ENCODE measurements at places on chromosomes 1 and 21. TPM values are rescaled to one million over a fixed set of nuclear protein-coding genes. Genes with fewer than 3 reads are reported as not detected.

DNA sequence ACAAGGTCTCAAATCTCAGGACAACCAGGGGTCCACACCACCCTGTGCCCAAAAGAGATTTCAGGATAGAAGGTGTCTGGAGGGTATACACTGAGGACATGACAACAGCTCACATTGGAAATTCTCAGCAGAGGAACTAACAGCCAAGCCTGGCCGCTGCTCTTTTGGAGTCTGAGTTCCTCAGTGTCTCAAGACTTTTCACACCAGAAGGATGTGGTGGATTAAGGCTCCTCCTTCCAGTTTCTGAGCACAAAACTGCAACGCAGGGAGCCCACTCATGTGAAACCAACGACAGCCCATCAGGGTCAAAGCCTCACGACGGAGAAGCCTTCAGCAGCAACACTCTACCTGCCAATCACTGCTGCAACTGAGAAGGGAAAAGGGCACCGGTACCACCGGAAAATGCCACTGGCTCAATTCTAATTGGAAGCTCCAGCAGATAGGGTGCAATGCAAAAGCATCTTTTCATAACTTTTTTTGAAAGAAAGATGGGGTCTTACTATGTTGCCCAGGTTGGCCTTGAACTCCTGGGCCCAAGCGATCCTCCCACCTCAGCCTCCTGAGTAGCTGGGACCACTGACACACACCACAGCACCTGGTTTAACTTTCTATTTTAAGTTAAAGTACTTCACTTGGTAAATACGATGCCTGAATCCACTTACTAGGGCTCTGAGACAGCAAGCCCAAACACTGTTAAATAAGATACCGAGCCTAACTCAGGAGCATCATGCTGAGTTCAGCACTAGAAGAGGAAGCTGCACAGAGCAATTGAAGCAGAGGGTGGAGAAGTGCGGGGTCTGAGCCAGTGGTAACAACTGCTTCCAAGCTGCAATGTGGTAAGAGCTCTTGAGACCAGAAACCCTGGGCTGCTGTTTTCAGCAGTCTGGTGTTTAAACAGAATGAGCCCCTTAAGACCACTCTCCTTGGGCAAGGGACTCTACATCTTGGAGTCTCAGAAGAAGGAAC is 7.8 kb downstream of the CAPZB start:
- H3K36me3 ChIP-seq = no peaks in the 10 kb centered on the region
- peaks cover 2% of the 10 kb centered on the region for H3K4me1 ChIP-seq
- peak; percentile 65 for DNase-seq
- no peak overlapping the region for H3K4me3 ChIP-seq

Gene KRTAP21-2
- total RNA-seq = not detected

Gene OR2L8
- 0.69 TPM for total RNA-seq

DNA sequence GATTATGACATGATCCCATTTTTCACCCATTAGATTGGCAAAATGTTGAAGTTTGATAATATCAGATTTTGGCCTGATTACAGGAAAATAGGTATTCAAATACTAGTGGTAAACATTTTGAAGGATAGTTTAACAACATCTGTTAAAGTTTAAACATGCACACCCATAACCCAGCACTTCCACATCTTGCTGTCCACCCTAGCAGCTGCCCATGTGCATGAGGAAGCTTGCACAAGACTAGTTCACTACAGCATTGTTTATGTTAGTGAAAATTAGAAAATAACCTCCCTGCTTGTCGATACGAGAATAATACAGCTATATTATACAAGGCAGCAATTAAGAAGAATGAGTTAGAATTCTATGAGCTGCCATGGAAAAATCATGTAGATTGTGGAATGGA is 127.6 kb downstream of the C1orf21 start:
- no peaks in the 10 kb centered on the region for H3K36me3 ChIP-seq
- H3K27ac ChIP-seq = no peak overlapping the region
- H3K27me3 ChIP-seq = no peaks in the 10 kb centered on the region
- H3K4me1 ChIP-seq = no peaks in the 10 kb centered on the region
- no peak for DNase-seq

GRCh38 chr1:162562470-162562828 is 927 bp downstream of the UAP1 start:
- no peaks in the 10 kb centered on the region for H3K27me3 ChIP-seq
- no peaks in the 10 kb centered on the region for H3K36me3 ChIP-seq
- peak overlapping the region; percentile 82 for H3K27ac ChIP-seq
- peaks cover 2% of the 10 kb centered on the region for H3K4me1 ChIP-seq

- H3K27me3 ChIP-seq = no peaks in the 10 kb centered on the region
- DNase-seq = no peak
- H3K4me3 ChIP-seq = no peak overlapping the region
- no peak overlapping the region for H3K27ac ChIP-seq
- H3K4me1 ChIP-seq = no peaks in the 10 kb centered on the region
Observed at GRCh38 chr1:14699620-14700019, 101.1 kb downstream of the KAZN start.

DNA sequence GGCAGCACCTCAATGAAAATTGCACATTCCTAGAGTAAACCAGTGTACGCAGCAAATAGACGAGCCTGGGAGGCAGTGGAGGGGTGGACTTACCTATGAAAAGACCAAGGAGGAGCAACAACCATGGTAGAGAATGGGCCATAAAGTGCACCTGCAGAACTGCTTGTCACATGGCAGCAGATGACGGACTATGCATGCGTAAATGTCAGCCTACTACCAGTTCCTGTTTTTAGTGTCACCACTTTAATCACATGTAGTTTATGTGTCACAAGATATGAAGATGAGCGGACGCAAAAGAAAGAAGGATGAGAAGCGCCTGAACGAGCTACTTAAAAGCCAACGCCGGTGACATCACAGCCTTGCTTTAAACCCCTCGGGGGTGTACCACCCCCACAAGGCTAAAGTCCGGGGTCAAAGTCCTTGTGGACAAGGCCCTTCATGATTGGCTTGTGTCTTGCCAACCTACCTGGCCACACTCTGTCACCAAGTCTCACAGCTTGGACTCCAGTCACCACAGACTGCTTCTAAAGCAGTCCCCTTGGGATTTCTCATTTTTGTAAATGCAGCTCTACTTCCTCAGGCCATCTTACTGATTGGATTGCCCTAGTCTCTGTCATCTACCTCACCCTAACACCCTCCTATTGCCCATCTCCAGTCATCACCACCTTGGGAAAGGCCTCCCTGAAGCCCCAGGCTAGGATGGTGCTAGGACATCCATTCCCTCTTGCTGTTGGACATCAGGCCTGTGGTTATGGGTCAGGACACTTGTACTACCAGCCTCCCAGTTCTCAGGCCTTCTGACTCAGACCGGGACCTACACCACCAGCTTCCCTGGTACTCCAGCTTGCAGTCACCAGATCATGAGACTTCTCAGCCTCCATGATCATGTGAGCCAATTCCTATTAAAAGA is 6.0 kb upstream of the LY9 start:
- no peaks in the 10 kb centered on the region for H3K36me3 ChIP-seq
- no peaks in the 10 kb centered on the region for H3K4me1 ChIP-seq
- no peaks in the 10 kb centered on the region for H3K27me3 ChIP-seq

GRCh38 chr1:187415065-187415464 is 586.3 kb downstream of the PLA2G4A start:
- H3K36me3 ChIP-seq = no peaks in the 10 kb centered on the region
- no peak overlapping the region for H3K4me3 ChIP-seq
- DNase-seq = no peak
- no peaks in the 10 kb centered on the region for H3K27me3 ChIP-seq
- no peak overlapping the region for H3K27ac ChIP-seq

DNA sequence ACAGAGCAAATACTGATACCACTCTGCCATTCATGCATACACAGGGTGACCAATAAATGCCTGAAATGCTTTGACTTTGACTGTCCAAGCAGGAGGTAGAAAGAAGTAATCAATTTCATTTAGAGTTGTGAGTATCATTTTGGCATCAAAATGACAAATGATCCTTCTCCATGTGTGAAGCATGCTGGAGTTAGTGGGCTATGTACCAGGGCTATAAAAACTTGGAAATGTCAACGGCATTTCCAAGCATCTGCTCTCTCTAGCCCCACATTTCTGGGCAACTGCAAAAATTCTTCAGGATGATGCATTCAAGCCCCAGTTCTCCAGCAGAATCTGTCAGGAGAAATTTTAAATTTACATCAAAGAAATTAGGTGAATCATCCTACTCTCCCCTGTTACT is 208.4 kb upstream of the PTBP2 start:
- no peak for DNase-seq
- no peak overlapping the region for H3K4me3 ChIP-seq
- no peaks in the 10 kb centered on the region for H3K27me3 ChIP-seq
- no peak overlapping the region for H3K27ac ChIP-seq
- no peaks in the 10 kb centered on the region for H3K36me3 ChIP-seq

DNA sequence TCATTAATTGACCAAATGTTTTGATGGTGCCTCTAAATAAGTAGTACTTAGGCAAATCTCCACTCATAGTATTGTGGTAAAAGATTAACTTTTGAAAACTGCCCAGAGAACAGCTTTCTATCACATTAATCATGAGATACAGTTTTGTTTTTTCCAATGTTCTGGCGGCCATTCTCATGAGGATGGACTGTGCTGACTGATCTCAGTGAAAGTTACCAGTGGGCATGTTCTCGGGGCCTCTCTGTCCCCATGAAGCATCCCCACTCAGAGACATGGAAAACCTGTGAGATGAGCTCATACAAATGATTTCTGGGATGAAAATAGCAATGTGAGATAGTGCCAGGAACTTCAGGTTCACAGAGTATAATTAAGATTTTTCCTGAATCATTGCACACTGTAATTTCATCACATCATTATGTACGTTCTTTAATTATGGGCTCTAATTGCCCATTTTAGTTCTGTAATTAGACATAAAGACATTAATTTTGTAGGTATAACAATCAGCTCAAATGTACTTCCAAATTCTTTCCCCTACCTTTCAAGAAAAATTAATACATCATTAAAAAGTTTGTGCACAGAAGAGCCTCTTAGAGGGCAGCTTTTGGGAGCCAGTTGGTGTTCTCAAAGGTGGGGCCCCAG is 40.5 kb downstream of the DDR2 start:
- H3K4me3 ChIP-seq = no peak overlapping the region
- no peaks in the 10 kb centered on the region for H3K36me3 ChIP-seq
- peaks cover 15% of the 10 kb centered on the region for H3K4me1 ChIP-seq
- no peak overlapping the region for H3K27ac ChIP-seq

DNA sequence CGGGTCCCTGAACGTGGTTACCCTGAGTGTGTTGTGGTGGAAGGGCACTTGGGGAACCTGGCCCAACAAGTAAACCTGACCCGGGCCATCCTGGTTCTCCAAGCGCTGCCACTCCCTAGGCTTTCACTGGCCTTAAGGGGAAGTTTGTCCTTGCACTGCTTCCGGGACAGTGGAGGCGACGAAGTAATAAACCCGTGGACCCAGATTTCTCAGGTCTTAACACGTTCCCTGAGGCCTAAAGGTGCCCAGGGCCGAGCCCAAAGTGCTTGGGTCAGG is 261 bp upstream of the CCDC24 start:
- no peak overlapping the region for H3K4me3 ChIP-seq
- H3K27me3 ChIP-seq = no peaks in the 10 kb centered on the region
- no peak for DNase-seq
- no peaks in the 10 kb centered on the region for H3K36me3 ChIP-seq
- no peaks in the 10 kb centered on the region for H3K4me1 ChIP-seq

Measured in aorta (tissue), 5 donors.